ENCODE measurements at places on chromosomes 5 and 9.
A peak's percentile ranks its signal among the peaks of the same experiment; 100 is the strongest.

DNA sequence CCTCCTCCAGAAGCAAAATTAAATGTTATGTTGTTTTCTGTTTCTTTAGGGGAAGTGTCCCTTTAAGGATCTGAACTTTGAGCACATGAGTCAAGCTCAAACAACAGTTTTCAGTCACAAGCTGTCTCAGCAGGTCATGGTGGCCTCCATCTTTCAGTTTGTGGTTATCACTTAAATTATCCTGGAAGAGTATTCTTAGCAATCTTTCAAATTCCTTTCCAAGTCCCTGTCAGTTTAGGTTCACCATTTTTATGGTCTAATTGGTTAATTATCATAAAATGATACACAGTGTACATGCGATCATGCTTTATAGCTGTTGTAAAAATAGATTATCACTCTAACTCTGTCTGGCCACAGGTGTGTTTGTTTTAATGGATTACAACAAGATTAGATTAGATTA, 43.1 kb upstream of the SELENOP start:
- DNase-seq, result no peak

GRCh38 chr9:68530618-68531017, 10.1 kb downstream of the TMEM252 start:
- DNase-seq, result no peak

GRCh38 chr9:93713716-93714115, 137.3 kb downstream of the PHF2 start:
- DNase-seq, result no peak

DNA sequence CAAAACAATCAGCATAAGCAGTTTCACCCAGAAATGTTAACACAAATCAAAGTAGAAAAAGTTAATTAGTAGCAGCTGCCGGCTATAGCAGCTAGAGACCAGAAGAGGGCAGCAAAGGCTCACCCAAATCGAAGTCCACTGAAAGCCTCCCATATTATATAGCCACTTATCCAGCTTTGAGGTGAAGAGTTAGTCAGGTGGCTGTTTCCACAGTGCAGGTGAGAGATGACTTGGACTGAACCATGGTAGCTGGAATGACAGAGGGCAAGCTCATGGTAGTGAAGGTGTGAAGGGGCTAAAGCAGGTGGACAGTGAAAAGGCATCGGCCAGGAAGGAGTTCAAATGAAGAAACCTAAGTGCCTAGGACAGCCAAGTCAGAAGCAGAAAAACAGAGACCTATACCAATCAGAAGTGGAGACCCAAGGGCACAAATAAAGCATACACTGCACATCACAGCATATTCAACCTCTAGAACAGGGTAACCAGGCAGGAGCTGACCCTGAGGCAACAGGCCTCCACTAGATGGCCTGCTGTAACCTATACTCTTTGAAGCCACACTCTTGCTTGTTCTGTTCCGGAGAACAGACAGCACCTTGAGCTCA, 7.2 kb upstream of the RNF38 start:
- peak; percentile 50 for DNase-seq

GRCh38 chr5:10059980-10060379, 189.7 kb downstream of the ATPSCKMT start:
- no peak for DNase-seq

DNA sequence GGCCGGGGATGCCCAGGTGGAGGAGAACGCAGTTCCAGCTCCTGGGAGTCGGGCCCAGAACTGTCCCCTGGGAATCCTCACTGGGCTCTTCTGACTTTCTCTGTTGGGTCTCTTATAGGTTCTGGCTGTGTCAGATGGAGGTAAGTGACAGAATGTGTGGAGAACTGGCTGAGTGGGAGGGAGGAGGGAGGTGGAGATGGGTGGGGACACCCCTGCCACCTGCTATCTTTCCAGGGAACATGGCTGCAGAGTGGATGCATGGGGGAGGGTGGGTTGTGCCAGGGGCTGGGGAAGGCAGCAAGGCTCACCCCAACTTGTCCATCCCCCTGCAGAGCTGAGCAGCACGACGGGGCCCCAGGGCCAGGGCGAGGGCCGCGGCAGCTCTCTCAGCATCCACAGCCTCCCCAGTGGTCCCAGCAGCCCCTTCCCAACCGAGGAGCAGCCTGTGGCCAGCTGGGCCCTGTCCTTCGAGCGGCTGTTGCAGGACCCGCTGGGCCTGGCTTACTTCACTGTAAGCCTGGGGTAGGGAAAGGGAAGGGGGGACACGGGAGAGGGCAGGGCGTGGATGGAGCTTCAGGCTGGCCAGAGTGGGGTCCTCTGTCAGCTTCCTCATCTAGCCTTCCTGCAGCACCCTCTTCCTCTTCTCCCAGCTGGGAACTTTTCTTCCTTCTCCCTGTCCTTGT, 8.3 kb downstream of the RGS14 start:
- no peak for DNase-seq

GRCh38 chr5:128480906-128481633, 57.0 kb downstream of the FBN2 start:
- DNase-seq, result no peak

DNA sequence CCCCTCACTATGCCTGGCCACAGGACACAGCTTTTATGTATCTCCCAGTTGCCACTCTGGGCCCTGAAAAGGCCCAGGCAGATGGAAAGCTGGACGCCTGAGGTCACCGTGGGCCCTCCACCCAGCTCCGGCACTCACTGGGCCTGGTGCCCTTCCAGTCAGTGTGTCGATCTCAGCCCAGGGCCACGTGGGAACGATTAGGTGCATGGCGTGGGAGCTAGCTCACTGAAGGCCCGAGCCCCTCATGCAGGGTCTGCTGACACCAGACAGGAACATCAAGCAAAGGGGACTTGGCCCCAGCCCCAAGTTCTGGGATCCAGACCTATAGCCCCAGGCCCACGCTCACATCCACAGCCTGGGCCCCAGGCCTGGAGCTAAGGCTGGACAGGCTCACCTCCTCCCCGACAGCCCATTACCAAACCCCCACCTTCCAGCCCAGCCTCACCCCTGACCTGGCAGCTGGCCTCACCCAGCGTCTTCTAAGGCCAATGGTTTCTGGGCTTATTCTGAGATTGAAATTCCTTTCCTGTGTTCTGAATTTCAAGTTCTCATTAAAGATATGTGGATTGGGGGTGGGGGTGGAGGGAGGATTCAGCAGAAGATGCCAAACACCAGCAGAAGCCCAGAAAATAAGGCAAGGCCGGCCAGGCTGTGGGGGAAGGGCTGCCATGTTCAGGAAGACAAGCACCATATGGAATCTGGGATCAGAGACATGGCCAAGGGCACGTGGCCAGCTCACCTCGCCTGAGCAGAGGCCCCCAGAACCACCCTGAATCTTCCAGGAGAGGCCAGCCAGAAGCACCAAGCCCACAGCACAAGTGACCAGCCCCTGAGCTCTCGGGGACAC, 74.5 kb downstream of the ADAMTS2 start:
- no peak for DNase-seq

DNA sequence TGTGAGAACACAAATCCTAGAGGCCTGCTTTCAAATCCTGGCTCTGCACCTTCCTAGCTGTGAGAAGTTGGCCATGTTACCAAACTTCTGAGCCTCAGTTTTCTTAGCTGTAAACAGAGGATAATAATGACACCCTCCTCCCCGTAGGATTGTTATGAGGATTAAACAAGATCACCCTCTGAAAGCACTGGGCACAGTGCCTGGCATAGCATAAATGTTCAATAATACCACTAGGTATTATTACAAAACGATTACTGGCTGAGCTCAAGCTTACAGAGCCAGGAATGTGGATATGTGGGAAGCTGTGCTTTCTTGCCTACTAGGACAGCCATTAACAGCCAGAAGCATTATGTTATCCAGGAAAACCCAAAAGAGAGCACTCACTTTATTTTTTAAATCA, 30.8 kb upstream of the POU4F3 start:
- DNase-seq, result no peak

GRCh38 chr5:87899208-87899661, 369.4 kb downstream of the TMEM161B start:
- no peak for DNase-seq

- no peak for DNase-seq
Measured at GRCh38 chr9:77158772-77159513, 18.4 kb upstream of the VPS13A start.

DNA sequence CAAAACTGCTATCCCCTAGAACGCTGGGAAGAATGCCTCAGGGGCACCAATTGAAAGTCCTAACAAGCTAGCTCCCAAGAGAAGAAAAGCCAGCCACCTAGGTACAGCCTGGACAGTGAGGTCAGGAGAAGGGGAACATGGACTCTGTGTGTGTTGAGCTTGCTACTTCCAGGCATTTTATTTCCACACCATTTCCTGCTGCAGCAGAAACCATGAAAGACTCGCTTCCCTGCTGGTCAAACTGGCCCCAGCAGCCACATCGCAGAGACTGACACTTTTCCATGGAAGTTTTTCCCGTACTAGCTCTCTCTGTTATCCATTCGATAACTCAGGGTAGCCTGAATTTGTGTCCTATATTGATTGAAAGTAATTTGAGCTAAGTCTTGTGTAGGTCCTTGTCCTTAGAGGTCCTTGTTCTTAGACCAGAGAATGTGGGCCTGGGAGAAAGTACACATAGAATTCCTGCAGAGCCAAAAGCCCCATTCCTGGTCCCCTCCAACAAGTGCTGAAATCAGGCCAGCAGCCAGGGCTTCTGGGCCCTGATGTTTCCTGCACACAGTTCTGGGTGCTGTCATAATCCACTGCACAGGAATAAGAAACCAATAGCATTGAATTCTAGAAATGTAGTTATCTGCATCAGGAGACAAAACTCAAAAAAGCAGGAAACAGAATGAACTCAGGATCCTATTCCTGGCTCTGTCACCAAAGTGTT, 96.6 kb downstream of the BRINP1 start:
- DNase-seq, result no peak

DNA sequence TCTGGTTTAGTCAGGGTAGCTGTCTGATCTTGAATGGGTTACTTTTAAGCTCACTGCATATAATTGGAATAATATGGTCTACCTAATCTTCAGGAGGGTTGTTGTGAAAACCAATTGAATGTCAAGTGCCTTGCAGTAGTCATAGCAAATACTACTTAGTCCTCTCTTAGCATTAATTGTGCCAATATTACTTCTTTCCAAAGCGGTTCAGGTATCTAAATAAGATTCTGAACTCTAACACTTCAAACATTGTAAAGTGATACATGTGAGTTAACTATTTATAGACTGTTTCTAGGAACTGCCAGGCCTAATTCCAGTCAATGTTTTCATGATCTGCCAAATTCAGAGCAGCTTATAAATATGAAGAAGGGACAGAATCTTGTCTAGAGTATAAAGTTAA, 140.2 kb downstream of the SH3GL2 start:
- no peak for DNase-seq

GRCh38 chr5:176769911-176770310, 40.4 kb upstream of the UNC5A start:
- no peak for DNase-seq

GRCh38 chr9:94757158-94757557, 30.7 kb downstream of the AOPEP start:
- no peak for DNase-seq

GRCh38 chr9:75087289-75087823, 599 bp downstream of the NMRK1 start:
- DNase-seq, result no peak

DNA sequence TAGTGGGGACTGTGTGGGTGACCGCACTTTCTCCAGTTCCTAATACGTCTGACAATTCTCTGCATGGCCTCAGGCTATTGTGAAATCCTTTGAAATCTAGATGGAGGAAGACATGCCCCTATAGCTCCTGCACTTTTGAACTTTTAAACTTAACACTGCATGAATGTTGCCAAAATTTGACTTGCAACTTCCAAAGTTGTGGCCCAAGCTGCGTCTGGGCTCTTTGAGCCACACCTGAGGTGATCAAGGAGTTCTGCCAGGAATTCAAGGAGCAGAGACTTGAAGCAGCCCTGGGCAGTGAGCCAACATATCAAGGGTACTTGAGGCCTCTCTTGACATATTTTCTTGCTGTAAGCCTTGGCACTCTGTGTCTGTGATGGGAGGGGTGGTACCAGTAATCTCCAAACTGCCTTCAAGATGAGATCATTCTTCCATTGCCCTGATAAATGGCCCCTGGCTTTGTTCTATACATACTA, 1336.1 kb upstream of the CDH9 start:
- DNase-seq, result no peak

GRCh38 chr5:77550406-77550805, 58.3 kb upstream of the WDR41 start:
- DNase-seq, result no peak

- no peak for DNase-seq
Measured at GRCh38 chr9:37425298-37425752, 2.8 kb downstream of the GRHPR start.

DNA sequence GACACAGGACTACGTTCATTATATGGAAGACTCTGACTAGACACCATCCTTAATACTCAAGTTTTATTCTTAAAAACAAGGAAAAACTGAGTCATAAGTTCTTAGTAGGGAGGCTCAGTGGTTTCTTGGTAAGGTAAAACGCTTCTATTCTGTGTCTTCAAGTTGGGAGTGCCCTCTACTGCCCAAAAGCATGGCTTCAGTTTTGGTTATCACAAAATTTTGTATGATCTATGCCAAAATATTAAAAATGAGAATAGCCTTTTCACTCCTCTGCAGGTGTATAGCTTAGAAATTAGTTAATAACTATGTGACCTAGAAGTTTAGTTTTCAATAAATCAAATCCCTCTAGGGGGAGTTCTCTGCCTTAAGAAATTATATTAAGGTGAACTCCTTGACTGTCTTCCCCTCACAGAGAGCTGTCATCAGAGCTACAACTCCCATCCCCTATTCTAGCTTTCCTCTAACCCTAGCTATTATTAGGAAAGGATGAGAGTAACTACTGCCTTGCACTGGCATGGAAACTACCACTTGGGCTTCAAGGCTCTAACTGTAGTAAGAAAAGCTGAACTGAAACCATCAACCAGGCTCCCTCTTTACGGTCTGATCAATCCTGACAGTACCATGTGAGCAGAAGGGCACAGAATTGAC, 189.7 kb downstream of the GNAQ start:
- DNase-seq, result no peak

GRCh38 chr9:134698587-134699342, 57.2 kb downstream of the COL5A1 start:
- peak; percentile 61 for DNase-seq

DNA sequence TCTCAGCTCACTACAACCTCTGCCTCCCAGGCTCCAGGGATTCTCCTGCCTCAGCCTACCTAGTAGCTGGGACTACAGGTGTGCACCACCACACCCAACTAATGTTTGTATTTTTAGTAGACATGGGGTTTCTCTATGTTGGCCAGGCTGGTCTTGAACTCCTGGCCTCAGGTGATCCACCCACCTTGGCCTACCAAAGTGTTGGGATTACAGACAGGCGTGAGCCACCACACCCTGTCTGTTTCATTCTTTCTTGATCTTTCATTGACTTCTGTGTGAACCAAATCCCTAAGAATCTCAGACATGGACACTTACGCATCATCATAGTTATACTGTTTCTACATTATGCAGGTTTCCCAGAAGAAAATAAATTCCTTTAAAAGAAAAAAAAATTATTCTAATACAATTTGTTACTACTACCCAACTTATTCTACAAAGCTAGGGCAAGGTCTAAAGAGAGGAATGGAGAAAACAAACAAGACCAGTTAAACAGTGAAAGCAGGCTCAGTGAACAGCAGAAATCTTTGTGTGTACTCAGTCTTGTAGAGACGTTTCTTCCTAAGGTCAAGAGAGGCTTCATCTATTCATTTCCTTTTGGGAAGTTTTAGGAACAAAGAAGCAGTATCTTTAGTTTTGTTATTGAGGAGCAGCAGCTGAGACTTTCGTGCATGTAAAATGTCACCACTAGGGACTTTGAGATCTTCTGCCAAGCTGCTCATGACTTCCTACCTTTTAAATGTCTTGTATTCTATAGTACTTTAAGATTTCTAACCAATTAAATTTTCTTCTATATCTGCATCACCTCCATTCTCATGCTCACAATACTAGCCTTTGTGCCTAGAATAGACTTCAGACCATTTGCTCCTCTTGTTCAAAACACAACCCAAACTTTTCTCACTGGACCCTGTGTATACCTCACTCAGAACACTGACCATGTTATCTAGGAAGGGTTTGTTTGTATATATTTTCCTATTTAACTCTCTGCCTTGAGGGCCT, 5.6 kb upstream of the HMGCR start:
- no peak for DNase-seq
